ENCODE measurements at places on chromosomes 12 and 14.

DNA sequence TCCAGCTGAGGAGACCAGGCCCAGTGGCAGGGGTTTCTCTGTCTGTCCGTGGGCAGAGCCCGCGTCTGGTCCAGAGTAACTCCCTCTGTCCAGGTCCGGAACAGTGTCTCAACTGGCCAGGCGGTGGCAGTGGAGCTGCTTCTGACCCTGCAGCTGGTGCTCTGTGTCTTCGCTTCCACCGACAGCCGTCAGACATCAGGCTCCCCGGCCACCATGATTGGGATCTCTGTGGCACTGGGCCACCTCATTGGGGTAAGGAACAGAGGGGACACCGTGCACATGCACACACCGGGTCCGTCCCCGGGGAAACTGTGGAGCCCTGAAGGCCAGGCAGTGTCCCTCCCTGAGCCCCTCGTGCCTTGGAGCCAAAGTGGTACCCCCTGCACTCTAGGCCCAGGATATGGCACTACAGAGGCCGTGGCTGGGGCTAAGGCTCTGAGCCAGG is 1.5 kb downstream of the AQP6 start:
- no peak overlapping the region for H3K4me3 ChIP-seq
- no peaks in the 10 kb centered on the region for H3K27me3 ChIP-seq
- H3K36me3 ChIP-seq = no peaks in the 10 kb centered on the region
- H3K4me1 ChIP-seq = no peaks in the 10 kb centered on the region
- no peak for DNase-seq

DNA sequence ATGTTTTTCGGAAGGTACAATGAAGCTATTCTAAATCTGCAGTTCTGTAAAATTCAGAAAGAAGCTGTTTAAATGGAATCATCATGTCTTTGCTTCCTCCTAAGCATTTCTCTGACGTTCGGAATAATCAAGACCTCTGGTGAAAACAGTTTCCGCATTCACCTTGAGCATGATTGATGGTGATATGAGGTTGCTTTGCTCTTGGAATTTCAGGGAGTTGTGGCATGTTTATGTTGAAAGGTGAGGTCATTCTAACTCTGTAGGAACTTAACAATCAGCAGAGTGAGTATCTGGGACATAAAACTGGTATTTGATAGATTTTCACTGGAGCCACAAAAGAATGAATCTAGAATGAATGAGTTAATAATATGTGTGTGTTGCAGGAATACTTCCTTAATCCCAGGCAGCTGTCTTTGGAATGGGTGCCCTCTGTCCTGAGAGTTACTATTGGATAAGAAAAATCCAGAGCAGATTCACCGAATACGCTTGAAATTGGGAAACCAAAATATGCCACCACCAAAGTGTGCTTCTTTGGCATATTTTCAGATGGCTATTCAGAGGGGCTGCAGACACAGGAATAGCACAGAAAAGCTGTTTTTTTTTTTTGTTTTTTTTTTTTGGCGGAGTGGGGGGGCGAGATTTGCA is 599.1 kb downstream of the CCER1 start:
- H3K36me3 ChIP-seq = no peaks in the 10 kb centered on the region
- no peaks in the 10 kb centered on the region for H3K4me1 ChIP-seq
- no peaks in the 10 kb centered on the region for H3K27me3 ChIP-seq

GRCh38 chr14:64217308-64217707 is 76.9 kb downstream of the ESR2 start:
- H3K4me1 ChIP-seq = no peaks in the 10 kb centered on the region
- DNase-seq = no peak
- H3K27ac ChIP-seq = no peak overlapping the region
- H3K27me3 ChIP-seq = no peaks in the 10 kb centered on the region
- no peak overlapping the region for H3K4me3 ChIP-seq

DNA sequence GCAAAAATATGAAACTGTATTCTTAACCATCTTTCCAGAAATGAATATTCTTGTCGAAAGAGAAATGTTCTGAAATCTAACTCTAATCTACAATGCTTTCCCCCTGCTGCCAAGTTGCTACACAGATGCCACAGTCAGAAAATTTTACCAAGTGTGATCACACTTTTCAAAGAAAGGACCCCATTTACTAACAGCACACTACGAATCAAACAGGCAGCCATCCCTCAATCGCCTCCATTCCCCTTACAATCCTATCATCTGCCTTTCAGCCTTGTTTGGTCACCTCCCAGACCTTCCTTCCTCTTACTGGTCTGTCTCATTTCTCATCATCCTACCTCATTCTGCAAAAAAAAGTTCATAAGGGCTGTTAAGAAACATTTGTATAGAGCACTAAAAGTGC is 190.1 kb downstream of the MED13L start:
- peaks cover 16% of the 10 kb centered on the region for H3K4me1 ChIP-seq
- H3K4me3 ChIP-seq = no peak overlapping the region
- H3K27me3 ChIP-seq = no peaks in the 10 kb centered on the region
- H3K36me3 ChIP-seq = peaks cover 17% of the 10 kb centered on the region

Data from MCF 10A (cell line).